Cerebellum (tissue), 4 donors: ENCODE measurements at places on chromosomes 3 and 15. TPM values are rescaled to one million over a fixed set of nuclear protein-coding genes. Genes with fewer than 3 reads are reported as not detected.

The CTXN2 gene
- 1.00 TPM for total RNA-seq

The GOLGA8S gene
- 0.18 TPM for total RNA-seq

The ILDR1 gene
- not detected for total RNA-seq

The COL8A1 gene
- total RNA-seq: 1.1 TPM

- DNase-seq: no peak
These were observed 533.5 kb downstream of the IGSF11 start for GRCh38 chr3:118501152-118501551.

- peak; percentile 82 for DNase-seq
These were observed at the start of gene ANKDD1A for GRCh38 chr15:64911311-64912186. Gene ANKDD1A, plus strand, starts transcription at chr15:64911902. Its CDS starts 29 bp downstream, at chr15:64911931.

- no peak for DNase-seq
These were observed 124.5 kb upstream of the PLXNA1 start for GRCh38 chr3:126858401-126858800.

- no peak for DNase-seq
These were observed 31.0 kb downstream of the SLC6A20 start for GRCh38 chr3:45765266-45765851.

DNA sequence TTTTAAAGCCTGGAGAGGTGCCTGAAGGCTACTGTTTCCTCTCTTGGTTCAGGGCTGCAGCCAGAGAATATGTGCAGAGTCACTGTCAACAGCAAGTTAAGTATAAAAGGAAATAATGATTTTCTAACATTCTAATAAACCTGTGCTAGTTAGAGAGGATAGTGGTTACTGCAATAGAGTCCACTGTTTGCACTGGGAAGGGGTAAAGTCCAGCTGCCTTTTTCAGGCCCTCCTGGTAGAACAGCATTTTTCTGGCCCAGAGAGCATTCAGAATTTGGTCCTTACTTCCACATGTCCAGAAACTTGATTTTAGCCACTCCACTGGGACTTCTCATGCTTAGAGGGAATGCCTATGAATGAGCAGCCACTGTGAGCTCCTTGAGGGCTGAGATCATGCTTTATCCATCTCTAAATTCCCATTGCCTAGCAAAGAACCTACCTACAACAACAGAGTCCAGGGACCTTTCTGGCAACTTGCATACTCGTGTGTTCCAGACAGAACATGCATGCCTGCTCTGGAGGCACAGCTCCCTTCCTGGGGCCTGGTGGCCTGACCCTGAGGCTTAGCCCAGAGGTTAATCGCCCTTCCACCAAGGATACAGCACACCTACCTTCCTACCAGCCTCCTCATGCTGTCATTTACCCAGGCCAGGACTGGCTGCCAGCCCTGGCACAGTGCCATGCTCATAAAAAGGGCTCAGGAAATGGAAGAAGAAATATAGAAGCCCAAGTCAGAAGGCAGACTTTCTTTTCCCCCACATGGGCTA, 50.3 kb upstream of the ATP13A3 start:
- peak; percentile 35 for DNase-seq

DNA sequence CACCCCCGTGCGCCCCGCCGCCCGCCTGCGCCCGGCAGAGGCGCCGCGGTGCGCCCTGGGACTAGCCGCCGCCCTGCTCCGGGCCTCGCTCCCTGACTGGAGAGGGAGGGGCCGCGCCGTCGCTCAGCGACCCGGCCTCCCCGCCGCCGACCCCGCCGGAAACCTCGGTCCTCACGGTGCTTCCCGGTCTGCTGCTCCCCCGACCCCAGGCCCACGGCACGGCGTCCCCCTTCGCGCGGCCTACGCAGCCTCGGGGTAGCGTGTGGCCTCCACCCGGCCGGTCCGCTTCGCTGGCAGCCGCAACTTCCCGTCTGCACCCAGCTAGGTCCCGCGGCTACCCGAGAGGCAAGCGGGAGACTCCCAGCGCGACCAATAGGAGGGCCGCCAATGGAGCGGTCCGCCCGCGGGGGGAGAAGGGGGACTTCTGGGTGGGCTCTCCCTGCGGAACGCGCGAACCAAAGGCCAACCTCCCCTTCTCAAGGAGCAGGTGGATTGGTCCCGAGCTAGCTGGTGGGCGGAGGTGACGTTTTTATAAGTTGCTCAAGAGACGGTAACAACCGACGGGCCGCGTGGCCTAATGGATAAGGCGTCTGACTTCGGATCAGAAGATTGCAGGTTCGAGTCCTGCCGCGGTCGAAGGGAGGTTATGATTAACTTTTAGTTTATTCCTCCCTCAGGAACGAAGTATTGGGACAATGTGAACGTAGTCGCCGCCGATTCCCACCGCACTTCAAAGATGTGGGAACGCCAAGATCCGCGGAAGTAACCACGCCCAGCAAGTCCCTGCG, at the start of gene POLG:
TSS of gene POLG (minus strand) at position 315 of the 788 bp plus-strand sequence. CDS start 1,070 bp downstream, outside the sequence.
- DNase-seq: peak; percentile 98

DNA sequence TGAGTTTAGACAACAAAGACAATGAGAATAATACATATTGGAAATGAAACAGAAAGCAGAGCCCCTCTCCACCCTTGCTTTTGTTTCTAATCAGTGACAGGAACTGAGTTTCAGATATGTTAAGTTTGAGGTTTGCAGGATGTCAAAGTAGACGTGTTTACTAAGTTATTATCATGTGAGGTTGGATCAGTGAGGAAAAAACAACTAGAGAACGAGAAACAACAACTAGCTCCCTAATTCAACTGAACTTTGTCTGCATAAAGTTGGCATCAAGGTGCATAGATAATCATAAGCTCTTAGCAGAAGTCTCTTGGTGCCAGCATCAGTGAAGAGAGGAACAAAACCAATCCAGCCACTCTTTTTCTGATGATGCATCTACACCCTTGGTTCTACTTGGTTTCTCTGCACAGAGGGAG, 491.1 kb upstream of the NR2F2 start:
- no peak for DNase-seq

DNA sequence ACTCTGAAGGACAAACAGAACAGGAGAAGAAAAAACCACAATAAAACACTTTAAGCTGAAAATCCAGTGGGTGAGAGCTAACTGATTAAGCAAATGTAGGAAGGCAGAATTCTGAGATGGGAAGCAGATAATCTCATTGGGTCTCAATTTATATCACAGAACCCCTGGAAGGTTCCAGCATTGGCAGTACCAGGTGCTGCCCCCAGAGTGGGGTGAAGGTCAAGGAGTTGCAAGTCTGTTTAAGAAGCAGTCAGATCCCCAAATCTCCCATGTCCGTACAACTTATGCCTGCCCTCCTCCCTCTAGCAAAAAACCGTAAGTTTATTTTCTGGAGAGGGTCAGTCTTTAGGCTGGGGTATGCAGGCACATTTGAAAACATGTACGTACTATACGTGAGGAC, 45.1 kb downstream of the PXK start:
- DNase-seq: no peak

The CASR gene
- total RNA-seq: 0.09 TPM

The CHST14 gene
- 3.8 TPM for total RNA-seq

- no peak for DNase-seq
These were observed 161.6 kb downstream of the TIGIT start for GRCh38 chr3:114455432-114455831.

- DNase-seq: no peak
These were observed 556.0 kb downstream of the OTOL1 start for GRCh38 chr3:162052636-162053035.

DNA sequence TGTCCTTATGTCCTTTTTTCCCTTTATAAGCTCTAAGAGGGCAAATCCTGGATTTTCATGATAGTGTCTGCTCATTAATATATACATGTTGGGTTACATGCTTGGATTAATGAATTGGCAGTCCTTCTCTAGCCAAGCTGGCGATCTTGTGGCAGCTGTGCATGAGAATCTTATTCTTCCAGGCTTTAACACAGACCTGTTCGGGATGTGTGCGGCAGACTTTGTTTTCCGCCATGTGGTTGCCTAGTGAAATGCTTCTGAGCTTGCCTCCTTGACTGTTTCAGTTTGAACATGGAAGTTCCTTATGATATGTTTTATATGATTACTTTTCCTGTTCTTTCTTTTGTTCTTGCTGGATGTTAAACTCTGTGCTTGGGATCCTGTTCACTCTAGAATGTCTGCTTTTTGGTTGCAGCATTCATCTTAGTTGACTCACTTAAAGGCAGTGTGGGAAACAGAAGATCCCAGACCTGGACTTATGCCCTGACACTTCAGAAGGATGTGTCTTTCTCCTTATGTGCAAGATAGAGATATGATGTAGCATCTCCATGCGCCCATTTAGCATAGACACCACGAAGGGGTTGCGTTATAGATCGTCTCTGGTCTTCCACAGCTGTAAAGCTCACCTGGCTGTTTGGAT, 7.2 kb downstream of the CHCHD6 start:
- DNase-seq: no peak

GRCh38 chr3:31488475-31489017, 44.2 kb upstream of the STT3B start:
- no peak for DNase-seq

The PRR20G gene
- total RNA-seq: not detected

GRCh38 chr3:152352554-152352953, 83.8 kb downstream of the MBNL1 start:
- no peak for DNase-seq

The PRR23A gene
- not detected for total RNA-seq

The CCR3 gene
- total RNA-seq: not detected

DNA sequence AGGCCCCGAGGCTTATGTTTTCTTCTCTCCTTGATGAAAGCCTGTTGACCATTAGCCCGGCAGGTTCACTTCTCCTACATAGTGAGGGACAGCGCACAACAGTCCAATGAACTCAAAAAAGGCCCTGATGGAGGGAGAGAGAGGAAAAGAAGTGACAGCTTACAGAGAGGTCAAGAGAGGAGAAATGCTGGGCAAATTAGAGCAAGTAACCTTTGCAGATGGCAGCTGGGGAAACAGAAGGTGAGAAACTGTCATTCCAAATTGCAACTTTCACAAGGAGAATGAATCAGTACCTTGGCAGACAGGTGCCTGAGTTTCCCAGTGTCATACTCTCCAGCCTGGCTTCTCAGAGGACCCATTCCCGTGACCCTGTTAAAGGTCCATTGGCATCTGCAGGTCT, 252.0 kb downstream of the EPHB1 start:
- peak; percentile 63 for DNase-seq

DNA sequence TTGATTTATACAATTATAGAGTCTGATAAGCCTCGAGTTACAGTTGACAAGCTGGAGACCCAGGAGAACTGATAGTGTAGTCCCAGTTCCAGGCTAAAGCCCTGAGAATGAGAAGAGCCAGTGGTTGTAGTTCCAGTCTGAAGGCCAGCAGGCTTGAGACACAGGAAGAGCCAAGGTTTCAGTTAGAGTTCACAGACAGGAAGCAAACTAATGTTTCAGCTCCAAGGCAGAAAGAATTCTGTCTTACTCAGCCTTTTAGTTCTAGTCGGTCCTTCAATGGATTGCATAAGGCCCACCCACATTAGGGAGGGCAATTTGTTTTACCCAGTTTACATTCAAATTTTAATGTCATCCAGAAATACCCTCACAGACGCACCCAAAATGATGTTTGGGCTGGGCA, 102.7 kb downstream of the CDIN1 start:
- no peak for DNase-seq

DNA sequence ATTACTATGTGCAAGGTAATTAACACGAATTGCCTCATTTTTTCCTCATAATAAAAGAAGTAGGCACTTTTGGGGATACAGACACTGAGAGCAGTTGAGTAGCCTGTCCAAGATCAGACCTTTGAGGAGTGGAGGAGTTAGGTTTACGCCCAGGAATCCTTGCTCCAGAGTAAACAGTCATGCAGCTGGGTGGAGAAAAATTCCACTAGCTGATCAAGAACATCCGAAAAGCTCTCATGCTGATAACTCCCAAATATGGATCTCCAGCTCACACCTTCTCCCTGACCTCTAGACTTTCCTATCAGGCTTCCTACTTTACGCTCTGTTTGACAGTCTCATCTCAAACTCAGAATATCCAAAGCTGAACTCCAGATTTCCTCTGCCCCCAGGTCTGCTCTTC, 53.3 kb downstream of the ST6GAL1 start:
- DNase-seq: no peak

- DNase-seq: no peak
These were observed 38.2 kb downstream of the B3GALNT1 start for GRCh38 chr3:161066930-161067329.

The CHRNA5 gene
- 5.1 TPM for total RNA-seq

DNA sequence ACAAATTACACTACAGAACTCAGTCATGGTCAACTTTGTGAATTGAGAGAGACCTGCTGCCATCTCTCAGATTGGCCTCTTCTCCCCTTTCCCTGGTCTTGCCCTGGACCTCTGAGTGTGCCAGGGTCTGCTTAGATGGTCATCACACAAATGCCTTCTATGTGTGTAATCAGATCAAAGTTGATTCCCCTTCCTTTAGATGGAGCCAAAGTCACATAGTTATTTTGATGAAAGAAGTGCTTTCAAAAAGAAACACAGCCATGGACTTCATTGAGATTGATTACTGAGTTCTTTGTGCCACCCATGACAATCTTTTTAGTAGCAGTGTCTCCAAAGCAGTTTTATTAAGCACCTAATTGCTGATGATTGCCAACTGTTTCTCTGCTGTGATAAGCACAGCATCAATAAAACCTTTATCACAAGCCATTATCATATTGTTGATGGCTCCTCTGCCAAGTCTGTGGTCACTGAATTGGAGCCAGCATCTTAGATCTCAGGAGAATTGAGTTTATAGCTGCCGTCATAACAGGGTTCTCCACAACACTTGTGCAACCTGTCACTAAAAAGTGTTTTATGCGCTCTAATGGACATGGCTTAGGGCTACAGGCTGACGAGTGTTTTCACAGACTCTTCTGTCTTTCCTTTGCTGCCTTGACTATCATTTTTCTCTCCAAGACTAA, 149.7 kb upstream of the NUDT16 start:
- no peak for DNase-seq

The CPA3 gene
- total RNA-seq: 0.54 TPM

DNA sequence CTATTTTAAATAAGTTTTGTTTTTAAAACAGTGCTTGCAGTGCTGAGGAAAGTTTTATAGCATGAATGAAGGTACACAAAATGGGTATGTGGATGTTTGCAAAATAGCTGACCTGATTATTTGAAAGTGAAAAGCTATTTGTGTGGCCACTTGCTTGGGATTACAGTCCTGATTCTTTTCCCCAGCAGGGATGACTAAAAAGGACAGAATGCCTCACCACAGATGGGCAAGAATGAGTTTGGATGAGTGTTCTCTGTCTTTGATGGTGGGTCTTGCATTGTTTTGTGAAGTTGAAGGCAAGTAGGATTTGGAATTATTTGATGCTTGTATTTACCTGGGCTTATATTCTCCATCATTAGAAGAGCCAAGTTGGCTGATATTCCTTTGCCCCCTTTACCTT, 48.8 kb upstream of the MEIS2 start:
- DNase-seq: no peak

DNA sequence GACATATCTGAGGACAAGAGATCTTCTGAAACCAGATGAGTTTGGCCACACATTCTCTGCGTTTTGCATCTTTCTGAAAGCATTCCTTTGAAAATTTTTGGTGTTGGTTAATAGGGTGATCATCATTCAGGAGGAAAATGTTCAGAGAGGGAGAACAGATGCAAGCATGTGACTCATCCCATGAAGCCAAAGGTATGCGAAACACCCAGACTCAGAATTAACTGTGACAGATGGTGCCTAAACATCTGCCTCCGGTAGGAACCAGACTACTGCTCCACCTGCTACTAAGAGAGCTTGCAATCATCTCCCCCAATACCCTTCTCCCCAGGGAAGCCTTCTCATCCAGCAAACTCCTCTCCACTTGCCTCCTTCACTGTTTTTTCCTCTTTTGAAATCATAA, 46.2 kb downstream of the TRIM69 start:
- no peak for DNase-seq
